ENCODE measurements at places on chromosomes 1 and 21.

DNA sequence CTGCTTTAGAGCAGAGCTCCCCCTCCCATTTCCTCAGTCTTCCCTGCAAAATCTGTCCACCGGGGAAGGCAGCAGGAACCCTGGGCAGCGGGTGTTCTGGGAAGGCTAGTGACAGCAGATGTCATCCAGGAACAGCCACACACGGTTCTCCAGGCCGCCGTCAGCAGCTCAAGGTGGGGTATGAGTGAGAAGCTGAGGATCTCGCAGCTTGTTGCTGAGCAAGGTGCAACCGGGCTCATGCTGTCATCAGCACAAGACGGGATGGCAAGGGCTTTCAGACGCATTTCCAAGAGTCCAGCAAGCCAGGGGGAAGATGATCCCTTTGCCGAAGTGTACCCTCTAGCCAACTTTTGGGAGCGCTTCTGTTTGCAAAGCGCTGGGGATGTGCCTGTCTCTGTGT, 23.0 kb upstream of the SPSB1 start:
- DNase-seq, result no peak

GRCh38 chr1:235077571-235078479, 50.8 kb downstream of the TOMM20 start:
- DNase-seq, result no peak

- no peak for DNase-seq
Observed at GRCh38 chr1:8666389-8667167, 150.9 kb downstream of the RERE start.

GRCh38 chr1:94285031-94285654, 47.8 kb upstream of the ARHGAP29 start:
- no peak for DNase-seq

DNA sequence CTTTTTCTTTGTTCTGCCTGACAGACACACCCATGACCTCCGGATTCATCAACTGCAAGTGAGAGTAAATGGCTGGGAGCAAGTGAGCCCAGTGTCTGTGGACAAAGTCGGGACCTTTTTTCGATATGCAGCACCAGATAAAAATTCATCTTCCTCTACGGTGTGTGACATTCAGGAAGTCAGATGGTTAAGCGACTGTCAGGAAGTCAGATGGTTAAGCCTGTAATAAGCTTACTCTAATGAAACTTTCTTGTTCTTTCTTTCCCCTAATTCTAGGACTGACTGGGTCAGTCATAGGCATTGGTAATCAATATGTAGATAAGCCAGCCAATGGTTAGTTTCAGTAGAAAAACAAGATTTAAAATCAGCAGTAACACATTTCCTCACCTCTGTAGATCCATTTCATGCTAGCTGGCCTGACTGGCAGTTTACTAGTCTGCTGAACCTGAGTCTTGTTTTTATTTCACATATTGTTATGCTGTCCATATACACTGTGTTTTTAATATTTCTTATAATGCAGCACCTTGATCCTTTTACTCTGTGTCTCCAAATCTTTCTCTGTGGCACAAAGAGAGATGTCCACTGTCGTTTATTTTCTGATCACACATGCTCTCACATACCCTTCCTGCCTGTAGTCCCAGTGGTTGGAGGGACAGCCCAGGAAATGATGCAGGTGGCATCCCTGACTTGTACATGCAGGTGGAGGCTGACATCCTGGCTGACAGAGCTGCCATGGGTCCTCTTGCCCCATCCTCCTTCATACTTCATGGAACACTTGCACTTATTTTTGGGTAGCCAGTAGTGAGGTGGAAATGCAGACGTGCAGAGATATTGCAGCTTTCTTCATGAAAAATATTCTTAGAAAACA, 115.8 kb downstream of the VPS13D start:
- no peak for DNase-seq

- no peak for DNase-seq
Observed at GRCh38 chr21:45806042-45806441, 162.5 kb downstream of the PCBP3 start.

GRCh38 chr1:229148041-229148671, 122.8 kb upstream of the RAB4A start:
- no peak for DNase-seq

- no peak for DNase-seq
Observed at GRCh38 chr1:66999640-67000400, 54.1 kb downstream of the SLC35D1 start.

GRCh38 chr1:27357281-27358037, 9.3 kb downstream of the MAP3K6 start:
- peak; percentile 95 for DNase-seq

DNA sequence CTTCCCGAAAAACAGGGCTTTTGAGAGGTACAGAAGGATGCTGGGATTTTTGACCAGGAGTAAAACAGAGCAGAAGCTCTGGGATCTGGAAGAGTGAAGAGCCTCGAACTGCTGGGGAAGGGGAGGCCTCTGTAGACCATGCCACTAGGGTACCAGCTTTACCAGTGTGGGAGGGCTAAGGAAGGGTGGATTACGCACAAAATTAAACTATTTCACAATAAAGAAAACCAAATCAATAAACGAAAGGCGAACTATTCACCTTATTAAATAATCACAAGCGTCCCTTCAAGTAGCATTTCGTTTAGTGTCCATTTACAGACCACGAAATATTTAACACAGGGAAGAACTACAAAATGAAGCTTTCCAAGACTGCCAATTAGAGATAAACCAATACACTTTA, 723 bp downstream of the CZIB start:
- no peak for DNase-seq

GRCh38 chr1:25355841-25356395, 17.8 kb downstream of the TMEM50A start:
- DNase-seq, result no peak
